ENCODE measurements at places on chromosomes 12 and 14.

DNA sequence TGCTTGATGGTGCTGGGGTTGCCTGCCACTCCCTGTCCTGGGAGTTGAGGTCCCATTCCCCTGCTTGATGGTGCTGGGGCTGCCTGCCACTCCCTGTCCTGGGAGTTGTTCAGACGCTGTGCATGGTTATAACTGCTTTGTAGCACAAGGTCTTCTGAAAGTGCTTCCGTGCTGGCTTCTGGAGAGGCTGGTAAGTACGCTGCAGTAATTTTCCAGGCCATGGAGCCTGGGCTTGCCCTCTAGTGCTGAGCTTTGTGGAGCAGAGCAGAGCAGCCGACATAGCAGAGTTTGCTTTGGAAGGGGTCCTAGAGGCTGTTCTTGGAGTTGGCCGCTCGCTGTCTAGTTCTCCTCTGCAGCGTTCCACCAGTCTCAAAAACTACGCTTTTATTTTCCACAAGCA lies 6.3 kb downstream of the B4GALNT3 start:
- DNase-seq: no peak

- DNase-seq: no peak
Measured at GRCh38 chr12:50933459-50934124, 18.8 kb upstream of the HIGD1C start.

- no peak for DNase-seq
Measured at GRCh38 chr12:57165741-57166140, 18.3 kb upstream of the LRP1-AS start.

- no peak for DNase-seq
Measured at GRCh38 chr12:39923364-39923763, 182.5 kb downstream of the SLC2A13 start.

DNA sequence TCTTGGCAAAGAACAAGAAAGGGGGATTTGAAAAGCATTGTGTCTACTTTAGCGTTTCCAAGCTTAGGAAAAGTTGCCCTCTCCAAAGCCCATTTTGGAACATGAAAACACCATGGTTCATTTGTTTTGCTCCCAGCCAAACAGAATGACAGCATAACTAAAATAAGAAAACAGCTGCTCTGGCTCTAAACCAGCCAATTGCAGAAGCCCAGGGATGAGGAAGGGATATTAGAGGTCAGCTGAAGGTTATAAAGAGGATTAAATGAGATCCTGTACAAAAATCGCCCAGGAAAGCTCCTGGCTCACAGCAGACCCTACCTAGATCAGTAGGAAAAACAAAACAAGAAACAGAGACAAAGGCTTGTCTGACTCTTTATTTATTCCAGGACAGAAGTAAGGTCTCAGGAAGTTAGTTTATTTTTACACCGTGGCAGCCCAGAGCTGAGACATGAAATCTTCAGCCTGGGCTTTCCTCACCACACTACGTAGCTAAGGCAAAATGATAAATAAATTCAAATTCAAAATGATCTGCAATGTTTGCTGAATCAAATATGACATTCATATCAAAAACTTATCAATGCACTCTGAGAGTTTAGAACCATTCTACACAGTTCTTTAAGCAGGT lies 25.9 kb downstream of the SPX start:
- DNase-seq: no peak

- DNase-seq: no peak
Measured at GRCh38 chr12:65881348-65881961, 57.2 kb downstream of the HMGA2 start.

DNA sequence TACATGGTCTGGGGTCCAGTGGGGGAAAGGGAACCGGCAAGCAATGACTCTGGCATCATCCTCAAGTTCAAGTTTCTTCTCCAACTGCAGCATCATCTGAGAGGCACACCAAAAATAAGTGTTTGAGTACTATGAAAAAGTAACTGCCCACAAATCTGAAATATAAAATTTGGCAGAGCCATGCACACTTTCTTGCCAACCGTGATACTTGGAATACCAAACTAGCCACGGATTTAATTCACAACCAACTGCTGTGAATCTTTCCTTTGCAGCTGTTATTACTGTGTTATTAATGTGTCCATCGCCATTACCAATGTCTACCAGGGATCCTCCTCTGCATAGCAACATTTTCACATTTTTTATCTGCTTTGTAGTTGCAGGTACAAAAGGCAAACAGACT lies 74.6 kb downstream of the GXYLT1 start:
- DNase-seq: no peak

GRCh38 chr12:48163150-48163747 lies 5.9 kb upstream of the ASB8 start:
- no peak for DNase-seq

DNA sequence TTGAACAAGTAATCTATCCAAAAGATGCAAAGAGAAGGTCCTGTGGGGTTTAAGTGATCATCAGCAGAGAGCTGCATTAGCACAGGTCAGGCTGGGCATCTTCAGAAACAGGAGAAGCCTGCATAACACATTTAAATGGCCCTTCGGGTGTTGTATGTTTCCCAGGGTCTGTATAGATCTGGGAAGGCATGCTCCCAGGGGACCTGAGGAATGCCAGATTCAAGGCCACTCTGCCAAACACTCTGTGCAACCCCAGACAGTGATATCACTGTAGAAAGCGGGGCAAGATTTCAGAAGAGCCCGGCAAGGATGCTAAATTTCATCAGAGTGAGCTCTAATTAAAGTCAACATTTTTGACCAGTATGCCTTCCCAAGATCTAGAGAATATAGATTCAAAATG lies 92.9 kb downstream of the ARMH4 start:
- no peak for DNase-seq

- DNase-seq: no peak
Measured at GRCh38 chr12:133215724-133216123, 20.0 kb downstream of the ANHX start.

GRCh38 chr12:107818984-107819383 lies 44.5 kb downstream of the ASCL4 start:
- no peak for DNase-seq

- no peak for DNase-seq
Measured at GRCh38 chr12:14416658-14417057, 51.2 kb downstream of the ATF7IP start.

DNA sequence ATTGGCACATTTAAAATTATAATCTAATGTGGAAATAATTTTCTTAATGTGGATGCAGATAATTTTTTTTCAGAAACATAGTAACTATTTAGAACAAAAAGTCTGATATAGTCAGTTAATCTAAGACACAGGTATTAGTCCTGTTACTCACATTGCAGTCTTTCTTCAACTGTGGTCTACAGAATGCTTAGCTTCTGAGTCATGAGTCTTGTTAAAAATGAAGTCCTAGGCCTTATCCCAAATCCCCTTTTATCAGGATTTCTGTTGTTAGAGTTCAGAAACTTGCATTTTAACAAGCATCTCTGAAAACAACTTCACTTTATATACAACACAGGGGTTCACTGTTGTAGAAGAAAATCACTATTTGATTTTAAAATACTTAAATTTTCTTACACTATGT lies 112.2 kb downstream of the SLC16A7 start:
- DNase-seq: no peak

DNA sequence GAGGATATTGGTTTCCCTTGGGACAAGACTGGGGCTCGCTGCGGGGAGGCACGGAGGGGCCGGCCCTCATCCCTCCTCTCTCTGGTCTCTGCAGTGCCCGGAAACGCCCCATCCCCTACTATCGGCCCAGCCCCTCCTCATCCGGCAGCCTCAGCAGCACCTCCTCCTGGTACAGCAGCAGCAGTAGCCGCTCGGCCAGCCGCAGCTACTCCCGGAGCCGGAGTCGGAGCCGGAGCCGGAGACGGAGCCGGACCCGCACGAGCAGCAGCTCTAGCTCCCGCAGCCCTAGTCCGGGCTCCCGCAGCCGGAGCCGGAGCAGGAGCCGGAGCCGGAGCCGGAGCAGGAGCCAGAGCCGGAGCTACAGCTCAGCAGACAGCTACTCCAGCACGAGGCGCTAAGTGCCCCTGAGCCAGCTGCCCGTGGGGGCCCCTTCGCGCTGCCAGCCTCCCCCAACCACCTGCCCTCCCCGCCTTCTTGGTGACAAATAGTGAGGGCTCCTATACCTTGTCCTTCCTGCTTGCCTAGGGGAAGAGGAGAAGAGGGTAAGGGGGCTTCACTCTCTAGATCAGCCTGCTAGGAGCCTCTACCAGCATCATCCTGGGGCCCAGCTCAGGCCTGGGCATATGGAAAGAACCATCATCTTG lies 22.2 kb upstream of the HSPB8 start:
- DNase-seq: no peak

- no peak for DNase-seq
Measured at GRCh38 chr12:130423136-130423535, 85.4 kb downstream of the PIWIL1 start.

DNA sequence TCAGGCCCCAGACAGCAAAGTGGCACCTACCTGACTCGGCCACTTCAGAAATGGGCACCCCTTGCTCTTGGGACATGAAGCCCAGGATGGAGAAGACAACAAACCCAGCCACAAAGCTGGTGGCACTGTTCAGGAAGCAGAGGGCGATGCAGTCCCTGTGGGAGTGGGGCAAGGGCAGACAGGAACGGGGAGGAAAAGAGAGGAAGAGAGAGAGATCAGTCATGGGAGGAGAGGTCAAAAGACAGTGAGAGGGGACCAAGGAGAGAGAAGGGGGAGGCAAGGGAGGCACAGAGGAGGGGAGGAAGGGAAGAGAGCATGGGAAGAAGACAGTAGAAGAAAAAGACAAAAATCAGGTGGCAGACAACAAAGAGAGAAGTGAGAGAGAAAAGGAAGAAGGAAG lies 16.6 kb downstream of the SLC6A12 start:
- DNase-seq: no peak

DNA sequence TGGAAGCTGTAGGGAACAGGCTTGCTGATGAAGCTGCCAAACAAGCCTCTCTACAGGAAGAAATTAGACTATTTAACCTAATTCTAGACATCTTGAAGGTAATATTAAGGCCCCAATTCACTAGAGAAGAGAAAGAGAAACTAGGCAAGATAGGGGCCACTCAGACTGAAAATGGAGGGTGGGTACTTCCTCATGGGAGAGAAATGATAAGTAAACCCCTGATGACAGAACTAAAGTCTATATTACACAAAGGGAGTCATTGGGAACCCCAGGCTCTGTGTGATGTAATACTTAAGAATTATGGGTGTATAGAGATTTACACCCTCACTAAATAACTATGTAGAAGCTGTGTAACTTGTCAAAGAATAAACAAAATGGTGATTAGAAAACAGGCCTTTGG lies 64.3 kb downstream of the APOBEC1 start:
- no peak for DNase-seq

DNA sequence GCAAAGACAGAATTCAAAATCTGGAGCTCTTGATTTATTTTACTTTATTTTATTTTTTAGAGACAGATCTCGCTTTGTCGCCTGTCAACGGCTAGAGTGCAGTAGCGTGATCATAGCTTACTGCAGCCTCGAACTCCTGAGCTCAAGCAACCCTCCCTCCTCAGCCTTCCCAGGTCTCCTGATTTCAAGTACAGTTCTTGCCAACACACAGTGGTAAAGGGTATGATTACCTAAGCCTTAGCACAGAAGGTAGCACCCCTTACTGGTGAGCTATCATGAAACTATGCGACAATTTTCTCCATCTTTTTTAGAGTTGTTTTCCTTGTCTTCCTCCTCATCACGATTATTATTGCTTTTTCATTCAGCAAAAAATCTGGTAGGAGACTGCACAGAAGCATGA lies 94.3 kb upstream of the ETV6 start:
- no peak for DNase-seq

- no peak for DNase-seq
Measured at GRCh38 chr12:126067626-126068329, 1002.5 kb downstream of the AACS start.

GRCh38 chr12:26091822-26092221 lies 33.0 kb downstream of the BHLHE41 start:
- DNase-seq: no peak

- no peak for DNase-seq
Measured at GRCh38 chr12:119843100-119843499, 34.0 kb downstream of the CIT start.

DNA sequence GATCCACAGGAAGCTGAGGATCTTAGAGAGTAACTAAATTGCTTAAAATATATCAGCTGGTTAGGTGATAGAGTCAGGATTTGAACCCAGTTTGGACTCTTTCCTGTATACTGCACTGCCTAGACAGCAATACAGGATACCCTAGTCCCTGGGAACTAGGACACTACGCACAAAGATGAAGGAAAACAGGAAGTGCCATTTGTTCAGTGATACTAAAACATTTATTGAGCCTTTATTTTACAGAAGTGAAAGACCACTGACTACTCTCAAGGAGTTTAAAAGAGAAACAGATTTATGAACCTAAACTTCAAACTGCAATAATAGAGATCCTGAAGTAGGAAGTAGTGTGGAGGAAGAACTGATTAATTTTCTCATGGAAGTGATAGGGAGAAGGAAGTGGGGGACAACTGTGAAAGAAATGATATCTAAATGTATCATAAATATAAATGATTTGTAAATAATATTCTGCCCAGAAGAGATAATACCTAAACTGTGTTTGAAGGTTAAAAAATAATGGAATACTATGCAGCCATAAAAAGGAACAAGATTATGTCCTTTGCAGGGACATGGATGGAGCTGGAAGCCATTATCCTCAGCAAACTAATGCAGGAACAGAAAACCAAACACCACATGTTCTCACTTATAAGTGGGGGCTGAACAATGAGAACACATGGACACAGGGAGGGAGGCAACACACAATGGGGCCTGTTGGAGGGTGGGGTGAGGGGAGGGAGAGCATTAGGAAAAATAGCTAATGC lies 18.2 kb downstream of the MSRB3 start:
- DNase-seq: no peak

DNA sequence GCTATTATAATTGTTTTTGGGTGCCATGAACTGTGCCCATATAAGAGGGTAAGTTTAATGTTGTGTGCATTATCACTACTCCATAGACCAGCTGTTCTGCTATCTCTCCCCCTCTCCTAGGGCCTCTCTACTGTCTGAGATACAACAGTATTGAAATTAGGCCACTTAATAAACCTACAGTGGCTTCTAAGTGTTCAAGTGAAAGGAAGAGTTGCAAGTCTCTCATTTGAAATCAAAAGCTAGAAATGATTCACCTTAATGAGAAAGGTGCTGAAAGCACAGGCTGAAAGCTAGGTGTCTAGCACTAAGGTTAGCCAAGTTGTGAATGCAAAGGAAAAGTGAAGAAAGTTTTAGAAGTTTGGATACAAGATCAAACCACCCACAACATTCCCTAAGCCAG lies 168.0 kb downstream of the SLC16A7 start:
- no peak for DNase-seq

- no peak for DNase-seq
Measured at GRCh38 chr14:29709490-29709889, 218.2 kb downstream of the PRKD1 start.

DNA sequence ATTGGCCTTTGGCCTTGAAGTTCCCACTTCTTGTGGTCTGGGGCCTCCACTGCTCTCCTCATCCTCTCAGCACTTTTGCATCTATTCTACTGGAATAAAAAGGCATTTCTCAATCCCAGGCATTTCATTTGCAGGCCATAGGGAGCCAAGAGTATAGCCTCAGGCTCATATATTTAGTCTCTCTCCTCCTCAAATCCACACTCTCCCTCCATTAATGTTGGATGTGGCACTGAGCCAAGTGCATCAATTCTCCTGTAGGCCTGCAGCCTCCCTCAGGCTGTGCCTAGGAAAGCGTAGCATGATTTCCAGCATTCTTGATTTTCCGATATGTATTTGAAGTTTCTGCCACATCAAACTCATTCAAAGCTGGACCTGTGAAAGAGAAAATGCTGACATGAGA lies 211.5 kb upstream of the CPNE8 start:
- DNase-seq: no peak

- DNase-seq: no peak
Measured at GRCh38 chr14:56423544-56423943, 156.1 kb upstream of the TMEM260 start.
